ENCODE measurements at places on chromosomes 7 and 10. TPM values are rescaled to one million over a fixed set of nuclear protein-coding genes. Genes with fewer than 3 reads are reported as not detected.
A peak's percentile ranks its signal among the peaks of the same experiment; 100 is the strongest.

Gene COL13A1
- not detected for total RNA-seq

Gene CHCHD3
- total RNA-seq = 63.4 TPM

Gene SPAM1
- total RNA-seq = not detected

Gene NMT2
- 15.9 TPM for total RNA-seq

Gene MARVELD1
- total RNA-seq = 2.9 TPM

DNA sequence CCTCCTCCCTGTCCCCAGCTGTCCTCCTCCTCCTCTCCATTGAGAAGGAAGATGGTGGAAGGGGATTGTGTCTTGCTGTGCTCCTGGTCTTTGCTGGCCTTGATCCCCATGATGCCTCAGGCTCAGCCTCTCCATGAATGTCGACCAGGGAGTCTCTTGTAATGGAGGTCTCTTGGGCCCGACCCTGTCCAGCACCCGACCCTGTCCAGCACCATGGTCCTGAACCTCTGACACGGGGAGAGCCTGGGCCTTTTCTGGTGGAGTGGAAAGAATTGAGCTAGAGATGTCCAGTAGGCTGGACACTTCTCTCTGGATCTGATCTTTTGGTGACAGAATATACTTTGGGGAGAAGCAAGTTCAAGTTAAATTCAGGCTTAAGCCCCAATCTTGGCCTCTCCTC lies 42.3 kb upstream of the HMX3 start:
- DNase-seq = no peak

DNA sequence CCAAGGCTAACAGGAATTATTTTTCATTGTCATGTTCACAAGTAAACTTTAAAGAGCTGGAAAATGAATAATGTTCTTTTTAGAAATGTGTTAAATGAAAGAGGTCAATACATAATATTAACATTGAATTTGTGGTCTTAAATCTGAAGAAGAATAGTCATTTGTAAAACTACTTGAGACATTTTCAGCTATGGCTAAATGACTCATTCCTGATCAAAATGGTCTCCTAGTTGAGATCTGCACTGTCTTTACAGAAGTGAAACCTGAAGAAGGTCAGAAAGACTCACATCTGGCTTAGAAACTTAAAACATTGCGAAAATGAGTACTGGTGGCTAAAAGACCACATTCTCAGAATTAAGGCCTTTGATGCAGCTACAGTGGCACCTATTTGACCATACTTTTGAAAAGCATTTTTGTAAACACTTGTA lies 5.9 kb downstream of the PIK3CG start:
- no peak for DNase-seq

- DNase-seq = no peak
Measured at GRCh38 chr7:143391462-143392404, 10.6 kb downstream of the ZYX start.

- DNase-seq = no peak
Measured at GRCh38 chr10:4545062-4545461, 280.9 kb upstream of the AKR1E2 start.

GRCh38 chr7:124462249-124462648 lies 303.3 kb downstream of the GPR37 start:
- DNase-seq = no peak

DNA sequence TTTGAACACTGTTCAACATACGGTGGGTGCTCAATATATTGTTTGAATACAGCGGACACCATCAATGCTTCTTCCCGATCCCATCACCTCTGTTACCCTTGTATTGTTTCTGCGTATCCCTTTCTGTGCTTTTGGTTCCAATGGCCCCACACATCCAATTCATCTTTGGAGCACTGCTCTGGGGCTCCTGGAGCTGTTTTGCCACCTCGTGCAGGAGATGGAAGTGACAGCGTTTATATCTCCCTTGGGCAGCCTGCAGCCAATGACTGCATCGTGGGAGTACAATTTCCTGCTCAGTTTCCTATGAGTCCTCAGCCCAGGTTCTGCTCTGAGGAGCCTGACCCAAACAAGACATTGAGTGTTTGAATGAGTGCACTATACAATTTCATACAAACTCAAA lies 50.2 kb upstream of the PIK3CG start:
- DNase-seq = no peak

GRCh38 chr10:78820007-78820362 lies 248.8 kb upstream of the ZMIZ1 start:
- DNase-seq = no peak

DNA sequence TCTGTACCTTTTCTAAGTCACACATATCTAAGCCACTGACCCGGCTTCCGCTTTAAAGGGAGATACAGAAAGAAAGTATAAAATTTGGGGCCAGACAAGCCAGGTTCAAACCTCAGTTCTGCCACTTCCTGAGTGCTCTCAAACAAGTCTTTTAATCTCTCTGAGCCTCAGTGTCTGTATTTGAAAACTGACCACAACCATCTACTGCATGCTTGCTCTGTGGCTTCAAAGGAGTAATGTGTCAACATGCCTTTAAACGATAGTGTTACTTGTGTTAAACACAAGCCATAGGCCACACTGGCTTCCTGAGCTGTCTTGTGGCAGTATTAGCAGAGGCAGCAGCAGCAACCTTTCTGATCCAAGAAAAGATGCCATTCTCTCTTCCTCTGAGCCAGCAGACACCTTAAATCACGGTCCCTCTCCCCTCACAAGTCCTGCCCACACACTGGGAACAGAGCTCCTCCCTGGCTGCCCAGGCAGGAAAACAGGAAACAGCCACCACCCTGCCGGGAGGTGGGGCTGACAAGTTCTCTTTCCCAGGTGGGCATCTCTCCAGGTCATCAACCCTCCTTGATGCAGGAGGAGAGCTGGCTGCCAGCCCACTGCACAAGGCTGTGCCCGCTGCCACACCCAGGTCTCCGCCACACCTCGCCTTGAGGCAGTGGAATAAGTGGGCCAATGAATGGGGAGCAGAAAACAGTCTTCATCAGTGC lies 10.7 kb downstream of the HIP1 start:
- peak; percentile 53 for DNase-seq

GRCh38 chr7:24881623-24882022 lies 98.4 kb downstream of the OSBPL3 start:
- DNase-seq = no peak

GRCh38 chr7:43443381-43443780 lies 139.5 kb upstream of the STK17A start:
- no peak for DNase-seq

DNA sequence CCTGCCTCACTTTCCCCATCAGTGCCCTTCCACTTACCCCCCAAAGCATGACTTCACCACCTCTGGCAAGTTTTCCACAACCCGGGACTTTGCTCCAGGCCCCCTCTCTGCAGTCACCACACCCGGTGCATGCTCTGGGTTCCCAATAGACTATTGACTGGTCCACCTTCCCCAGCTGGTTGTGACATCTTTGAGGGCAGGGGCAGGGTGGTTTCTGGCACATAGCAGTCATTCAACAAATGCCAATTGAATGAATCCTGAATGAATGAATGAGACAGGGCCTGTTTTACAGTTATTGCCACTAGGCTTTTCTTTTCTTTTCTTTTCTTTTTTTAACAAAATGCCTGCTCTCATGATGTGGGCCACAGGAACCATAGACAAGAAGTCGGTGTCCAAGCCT lies 28.8 kb upstream of the DOCK1 start:
- no peak for DNase-seq

Measured in activated CD8-positive, alpha-beta T cell treated with anti-CD3 and anti-CD28 coated beads for 36 hours (primary cell).